Putamen (tissue), 1 donor: ENCODE measurements at places on chromosomes 2 and 18.

DNA sequence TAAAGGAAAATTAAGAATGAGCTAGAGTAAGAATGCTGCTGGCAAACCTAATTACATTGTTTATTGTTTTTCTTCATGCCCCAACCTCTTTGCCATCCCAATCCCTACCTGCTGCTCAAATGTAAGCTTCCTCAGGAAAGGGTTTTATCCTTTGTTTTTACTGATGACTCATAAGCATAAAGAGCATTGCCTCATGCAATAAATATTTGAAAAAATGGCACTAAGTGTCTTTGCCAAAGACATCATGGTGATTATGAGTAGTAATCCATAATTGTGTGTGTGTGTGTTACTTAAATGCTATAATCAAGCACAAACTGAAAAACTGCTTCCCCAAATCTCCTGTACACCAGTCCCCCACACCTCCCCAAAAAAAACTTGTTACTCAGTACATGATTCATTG lies 53.4 kb downstream of the DNER start:
- no peak for DNase-seq

DNA sequence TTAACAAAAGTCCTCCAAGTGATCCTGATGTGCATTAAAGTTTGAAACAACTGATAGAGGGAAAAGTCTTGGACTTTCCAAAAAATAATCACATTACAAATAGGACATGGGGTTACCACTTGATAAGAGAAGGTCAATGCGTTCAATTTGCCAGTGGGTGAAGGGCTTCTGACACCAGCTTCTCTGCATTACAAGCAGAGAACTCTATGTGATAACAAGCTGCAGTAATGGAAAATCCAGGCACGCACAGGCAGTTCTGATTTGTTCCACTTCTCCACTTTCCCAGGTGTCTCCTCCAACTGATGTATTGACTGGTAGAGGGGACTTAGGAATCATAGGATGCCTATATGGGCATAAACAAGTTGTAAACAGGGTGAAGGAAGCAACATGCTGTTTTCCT lies 234.0 kb upstream of the MGAT5 start:
- DNase-seq = no peak

- no peak for DNase-seq
These were observed 856.1 kb upstream of the ID2 start for GRCh38 chr2:7825591-7826312.

- no peak for DNase-seq
These were observed 4.5 kb upstream of the TTC27 start for GRCh38 chr2:32623311-32623706.

DNA sequence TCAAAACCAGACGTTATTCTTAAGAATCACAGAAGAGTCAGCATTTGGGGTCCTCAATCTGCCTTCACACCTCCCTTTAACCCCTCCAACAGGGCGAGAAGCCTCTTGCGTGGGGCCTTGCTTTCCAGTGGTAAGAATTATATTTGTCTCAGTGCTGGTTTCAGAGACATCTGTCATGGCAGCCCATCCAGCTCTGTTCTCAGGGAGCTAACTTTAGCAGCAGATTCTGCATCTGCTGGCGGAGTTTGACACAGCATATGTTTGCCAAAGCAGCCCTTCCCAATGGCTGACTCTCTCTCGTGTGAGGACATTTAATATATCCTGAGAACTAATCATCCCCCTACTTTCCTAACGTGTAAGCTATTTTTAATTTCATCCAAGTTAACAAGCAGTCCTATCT lies 91.5 kb upstream of the BCL11A start:
- DNase-seq = no peak

GRCh38 chr2:54588244-54588899 lies 132.2 kb downstream of the SPTBN1 start:
- DNase-seq = no peak

GRCh38 chr2:239917125-239917956 lies 107.8 kb downstream of the NDUFA10 start:
- DNase-seq = no peak

DNA sequence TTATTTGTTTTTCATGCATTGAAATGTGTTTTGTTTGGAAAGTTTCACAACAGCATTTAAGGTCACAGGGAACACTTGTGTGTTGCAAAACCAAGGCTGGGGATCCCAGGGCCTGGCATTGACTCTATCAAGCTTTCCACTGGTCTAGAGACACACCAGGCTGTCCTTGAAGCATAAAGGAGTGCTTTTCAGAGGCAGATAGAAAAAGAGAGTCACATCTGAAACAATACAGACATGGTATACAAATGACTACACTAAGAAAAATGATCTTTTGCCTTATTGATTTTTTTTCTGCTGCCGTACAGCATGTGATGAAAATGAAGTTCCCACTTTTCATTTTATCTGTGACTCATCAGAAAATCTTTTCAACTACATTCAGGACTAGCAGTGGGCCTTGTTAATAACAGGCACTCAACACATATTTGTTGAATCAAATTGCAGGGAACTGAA lies 61.9 kb upstream of the ZCCHC2 start:
- DNase-seq = no peak
